Fibroblast of skin of right quadriceps (primary cell): ENCODE measurements at places on chromosomes 1 and 21.
A peak's percentile ranks its signal among the peaks of the same experiment; 100 is the strongest.

- peak; percentile 89 for DNase-seq
These were observed 246.3 kb upstream of the RAB4A start for GRCh38 chr1:229024528-229025130.

- DNase-seq = no peak
These were observed 166.9 kb upstream of the C1orf21 start for GRCh38 chr1:184219883-184220282.

DNA sequence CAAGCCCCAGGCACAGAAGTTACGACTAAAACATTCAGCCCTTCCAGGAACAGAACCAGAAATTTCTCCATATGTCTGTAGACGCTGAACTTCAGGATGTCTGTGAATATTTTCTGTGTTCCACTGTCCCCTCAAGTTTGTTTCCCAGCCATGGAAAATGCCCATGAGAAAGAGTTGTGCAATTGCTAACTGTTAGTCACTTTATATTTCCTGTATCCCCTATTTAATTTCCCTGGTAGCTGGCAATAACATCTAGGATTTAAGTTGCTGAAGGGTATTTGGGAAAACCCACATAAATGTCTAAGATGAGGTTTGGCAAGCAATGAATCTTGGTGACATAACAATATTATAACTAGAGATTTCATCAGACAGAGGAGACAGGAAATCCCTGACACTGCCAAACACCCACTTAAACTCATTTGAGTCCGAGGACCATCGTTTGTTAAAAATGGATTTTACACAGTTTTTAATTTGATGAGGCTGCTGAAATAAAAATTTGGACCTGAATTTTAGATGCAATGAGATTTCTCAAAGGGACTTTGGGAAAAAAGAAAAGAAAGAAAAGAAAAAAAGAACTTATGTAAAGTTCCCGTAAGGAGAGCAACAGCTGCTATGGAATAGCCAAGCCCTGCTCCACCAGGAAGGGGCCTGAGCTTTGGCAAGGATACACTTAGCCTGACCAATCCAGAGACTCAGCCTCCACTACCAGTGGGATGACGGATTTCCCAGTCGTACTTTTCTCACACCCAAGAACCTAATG lies 21.8 kb upstream of the ERRFI1 start:
- peak; percentile 95 for DNase-seq

DNA sequence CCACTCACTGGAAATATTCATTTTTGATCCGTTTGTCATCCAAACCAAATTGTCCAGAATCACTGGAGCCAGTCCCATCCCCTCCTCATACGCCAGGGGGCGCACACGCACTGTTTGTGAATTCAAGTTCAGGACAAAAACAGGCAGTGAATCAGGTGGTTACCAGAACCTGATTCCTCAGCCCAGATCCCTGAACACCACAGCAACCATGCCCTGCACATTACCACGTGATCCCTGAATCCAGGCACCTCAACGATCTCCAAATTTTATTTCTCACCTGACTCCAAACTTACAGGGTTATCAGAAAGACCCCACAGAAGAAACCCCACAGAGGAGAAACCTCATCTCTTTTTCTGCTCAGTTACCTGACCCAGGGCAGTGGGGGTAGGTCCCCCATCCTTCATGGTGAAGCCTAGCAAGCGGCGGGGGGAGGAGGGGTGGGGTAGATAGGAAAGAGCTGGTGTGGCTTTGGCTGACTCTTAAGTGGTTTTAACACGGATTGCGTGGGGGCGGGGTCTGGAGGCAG lies 1.4 kb upstream of the PTPRF start:
- DNase-seq = peak; percentile 87

DNA sequence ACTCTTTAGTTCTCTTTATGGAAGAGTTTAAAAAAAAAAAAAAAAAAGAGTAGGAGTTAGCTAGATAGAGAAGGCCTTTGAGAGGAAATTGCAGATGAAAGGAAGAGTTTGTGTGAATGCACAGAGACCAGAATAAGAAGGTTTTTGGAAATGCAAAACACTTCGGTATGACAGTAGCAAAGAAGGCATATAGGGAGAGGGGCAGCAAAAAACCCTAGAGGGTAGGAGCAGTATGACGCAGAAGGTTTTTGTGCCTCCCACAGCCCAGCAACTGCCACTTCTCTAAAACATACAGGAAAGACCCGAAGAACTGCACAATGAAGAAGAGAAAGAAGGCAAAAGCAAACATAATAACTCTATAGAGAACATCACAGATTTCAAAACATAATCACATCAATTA lies 84.3 kb downstream of the WDR64 start:
- no peak for DNase-seq

DNA sequence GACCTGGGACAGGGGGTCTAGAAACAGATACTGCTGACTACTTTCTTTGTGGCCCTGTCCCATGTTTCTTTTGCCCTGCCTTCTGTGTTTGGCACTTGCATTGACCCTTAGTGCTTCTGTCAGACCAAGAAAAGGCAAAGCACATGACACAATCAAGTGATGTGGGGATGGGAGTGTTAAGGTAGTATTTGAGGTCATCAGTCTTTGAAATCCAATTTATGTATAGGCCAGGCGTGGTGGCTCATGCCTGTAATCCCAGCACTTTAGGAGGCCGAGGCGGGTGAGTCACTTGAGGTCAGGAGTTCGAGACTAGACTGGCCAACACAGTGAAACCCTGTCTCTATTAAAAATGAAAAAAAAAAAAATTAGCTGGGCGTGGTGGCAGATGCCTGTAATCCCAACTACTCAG lies 26.0 kb downstream of the SERBP1 start:
- peak; percentile 12 for DNase-seq

DNA sequence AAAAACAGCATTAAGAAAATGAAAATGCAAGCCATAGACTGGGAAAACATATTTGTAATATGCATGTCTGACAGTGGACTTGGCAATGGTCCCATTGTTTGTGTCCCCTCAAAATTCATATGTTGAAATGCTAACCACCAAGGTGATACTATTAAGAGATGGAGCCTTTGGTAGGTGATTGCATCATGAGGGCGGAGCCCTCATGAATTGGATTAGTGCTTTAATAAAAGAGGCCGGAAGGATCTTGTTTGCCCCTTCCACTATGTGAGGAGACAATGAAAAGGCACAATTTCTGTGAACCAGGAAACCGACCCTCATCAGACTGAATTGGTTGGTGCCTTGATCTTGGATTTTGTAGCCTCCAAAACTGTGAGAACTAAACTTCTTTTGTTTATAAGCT lies 232.3 kb downstream of the GPR52 start:
- no peak for DNase-seq

- DNase-seq = peak; percentile 94
These were observed 29.7 kb downstream of the PBX1 start for GRCh38 chr1:164588516-164589341.

- no peak for DNase-seq
These were observed 9.0 kb downstream of the IFNAR2 start for GRCh38 chr21:33238565-33239255.

DNA sequence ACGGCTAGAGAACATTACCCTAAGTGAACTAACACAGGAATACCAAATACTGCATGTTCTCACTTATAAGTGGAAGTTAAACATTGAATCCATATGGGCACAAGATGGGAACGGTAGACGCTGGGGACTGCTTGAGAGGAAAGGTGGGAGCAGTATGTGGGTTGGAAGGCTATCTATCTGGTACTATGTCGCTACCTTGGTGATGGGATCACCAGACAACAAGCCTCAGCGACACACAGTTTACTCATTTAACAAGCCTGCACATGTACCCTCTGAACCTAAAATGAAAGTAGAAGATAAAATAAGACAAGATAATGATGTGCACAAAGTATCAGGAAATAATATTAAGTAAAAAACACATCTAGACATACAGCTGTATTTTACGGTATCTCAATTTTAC lies 819 bp downstream of the PYHIN1 start:
- DNase-seq = no peak

DNA sequence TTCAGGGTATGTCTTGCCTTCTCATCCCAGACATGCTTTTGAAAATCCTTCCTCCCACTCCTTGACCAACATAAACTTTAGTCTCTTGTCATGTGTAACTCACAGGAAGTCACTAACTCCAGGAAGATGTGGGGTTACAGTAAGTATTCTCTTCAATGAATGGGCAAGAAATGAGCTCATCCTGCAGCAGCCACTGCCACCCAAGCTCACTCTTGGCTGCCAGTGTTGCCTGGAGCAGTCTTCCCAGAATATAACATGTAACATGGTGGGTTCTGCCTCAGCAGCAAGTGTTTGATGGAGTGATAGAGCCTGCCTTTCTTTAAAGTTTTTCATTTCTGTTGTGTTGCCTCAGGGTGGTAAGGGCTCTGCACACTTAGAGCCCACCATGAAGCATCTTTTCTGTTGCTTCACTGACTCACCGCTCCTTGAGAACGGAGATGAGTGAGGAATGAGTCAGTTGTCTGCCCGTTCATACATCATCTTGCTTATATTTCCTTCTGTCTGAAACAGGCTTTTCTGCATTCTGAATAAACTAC lies 187.0 kb downstream of the TPR start:
- DNase-seq = peak; percentile 94

DNA sequence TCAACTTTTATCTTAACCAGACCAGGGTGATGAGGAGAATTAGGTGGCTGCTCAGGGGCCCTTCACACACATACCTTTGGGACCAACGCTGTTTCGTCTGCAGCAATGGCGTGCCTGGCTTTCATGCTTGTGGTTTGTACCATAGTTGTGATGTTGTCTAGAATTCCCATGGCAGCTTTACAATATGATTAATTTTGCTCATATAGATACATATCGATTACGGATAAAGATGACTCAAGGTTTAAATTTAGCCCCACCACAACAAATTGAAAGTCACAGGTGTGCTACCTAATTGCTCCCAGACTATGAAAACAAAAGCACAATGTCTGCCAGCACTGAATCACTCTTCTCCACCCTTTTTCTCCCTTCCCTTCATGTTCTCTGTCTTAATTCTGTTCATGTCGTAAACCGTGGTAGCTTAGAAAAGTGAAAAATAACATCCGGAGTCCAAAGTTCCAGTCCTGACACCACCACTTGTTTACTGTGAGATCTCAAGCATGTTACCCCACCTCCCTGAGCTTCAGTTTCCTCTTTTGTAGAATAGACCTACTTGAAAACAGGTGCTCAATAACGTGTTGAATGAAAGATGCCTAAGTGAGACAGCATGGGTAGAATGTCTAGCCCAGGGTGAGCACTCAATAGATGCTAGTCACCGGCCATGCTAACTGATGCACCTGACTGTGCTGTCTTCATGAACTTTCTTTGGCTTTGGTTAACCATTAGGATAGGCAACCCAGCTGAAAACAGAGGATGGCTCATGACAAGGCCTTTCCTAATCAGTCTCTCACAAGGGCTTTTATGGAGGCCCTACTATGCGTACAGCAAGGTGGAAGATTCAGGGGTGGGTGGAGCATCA lies 22.1 kb upstream of the JUN start:
- DNase-seq = no peak

DNA sequence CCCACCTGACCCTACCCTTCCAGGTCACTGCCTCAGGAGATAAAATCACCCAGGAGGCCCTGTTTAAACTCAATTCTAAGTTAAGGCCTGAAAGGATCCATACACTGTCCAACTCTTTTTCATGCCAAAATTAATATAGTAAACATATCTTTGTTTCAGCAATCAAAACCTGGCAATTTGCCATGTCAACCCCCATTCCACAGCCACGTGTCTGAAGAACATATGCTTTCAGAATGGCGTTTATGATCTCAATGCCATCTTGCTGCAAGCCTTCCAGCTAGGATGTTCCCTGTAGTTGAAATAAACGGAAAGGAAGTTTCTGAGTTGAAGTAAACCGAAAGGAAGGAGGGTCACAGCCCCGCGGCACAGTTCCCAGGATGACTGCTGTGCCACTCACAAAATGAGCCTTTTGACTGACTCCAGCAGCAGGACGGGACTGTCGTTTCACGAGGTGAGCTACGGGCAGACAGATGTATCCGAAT lies 472.0 kb downstream of the SMYD3 start:
- DNase-seq = peak; percentile 29

GRCh38 chr1:174322202-174322862 lies 125.4 kb upstream of the GPR52 start:
- no peak for DNase-seq

DNA sequence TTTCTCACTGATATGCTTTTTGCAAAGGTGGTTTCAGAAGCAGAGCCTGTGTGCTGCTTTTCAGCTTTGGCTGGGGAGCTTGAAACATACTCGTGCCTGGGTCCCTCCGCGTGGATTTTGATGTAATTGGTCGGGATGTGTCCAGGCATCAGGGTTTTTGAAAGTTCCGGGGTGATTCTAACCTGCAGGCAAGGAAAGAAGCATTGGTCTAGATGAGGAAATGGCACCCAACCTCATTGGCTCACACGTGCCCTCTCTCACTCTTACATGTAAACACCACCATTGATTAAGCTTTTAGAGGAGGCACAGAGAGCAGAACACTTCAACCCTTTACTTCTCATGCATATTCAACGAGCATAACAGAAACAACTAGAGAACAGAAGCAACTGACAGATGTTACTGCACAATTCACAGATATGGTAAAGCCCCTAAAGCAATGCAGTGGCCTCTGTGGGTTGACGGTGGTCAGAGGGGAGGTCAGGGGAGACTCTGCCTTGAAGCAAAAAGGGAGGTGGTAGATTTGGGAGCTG lies 112.1 kb downstream of the TLR5 start:
- DNase-seq = no peak

DNA sequence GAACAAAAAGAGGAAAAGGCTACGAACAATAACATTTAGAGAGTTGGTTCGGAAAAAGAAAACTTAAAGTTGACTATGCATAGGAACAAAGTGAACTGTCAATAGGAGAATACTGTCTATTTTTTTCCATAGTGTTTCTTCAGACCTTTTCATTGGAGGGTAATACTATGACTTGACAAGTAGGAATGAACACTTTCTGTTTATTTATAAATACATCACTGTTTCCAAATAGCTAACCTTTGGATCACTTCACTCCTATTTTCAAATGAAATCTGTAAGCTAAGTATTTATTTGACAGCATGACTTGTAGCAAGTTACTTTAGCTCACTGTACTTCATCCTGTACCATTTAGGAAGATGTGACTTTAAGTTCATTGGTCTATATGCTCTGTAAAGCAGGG lies 221.3 kb downstream of the COL24A1 start:
- DNase-seq = no peak

DNA sequence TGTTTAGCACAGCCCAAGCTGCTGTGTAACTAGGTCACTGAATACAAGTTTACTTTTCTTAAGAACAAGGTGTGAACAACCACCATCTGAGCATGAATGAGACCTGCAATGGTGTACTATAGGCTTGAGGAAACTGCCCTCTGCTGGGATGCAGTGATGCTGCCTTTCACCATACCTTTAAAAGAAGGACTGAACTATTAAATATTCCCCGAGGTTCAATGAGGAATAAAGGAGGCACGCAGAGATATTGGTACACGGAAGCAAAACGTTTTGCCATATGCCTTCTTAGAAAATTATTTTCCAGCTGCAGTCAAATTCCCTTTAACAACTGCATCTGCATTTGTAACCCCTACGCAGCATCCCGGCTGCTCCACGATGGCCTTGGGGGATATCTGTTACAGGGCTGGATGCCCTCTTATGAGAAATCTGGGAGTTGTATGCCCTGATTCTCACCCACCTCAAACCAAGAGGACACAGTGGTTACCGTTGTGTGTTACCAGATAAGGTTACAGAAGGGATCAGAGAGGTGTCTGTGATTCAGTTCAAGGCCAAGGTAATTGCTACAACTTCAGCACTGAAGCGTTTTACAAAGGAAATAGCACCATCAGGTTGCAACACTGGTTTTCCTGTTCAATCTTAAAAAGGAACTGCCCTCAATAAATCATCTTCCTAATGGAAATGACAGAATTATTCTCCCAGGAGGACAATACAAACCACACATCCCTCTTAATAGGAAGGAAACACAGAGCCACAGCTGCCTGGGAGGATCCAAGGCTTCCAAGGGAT lies 470.5 kb downstream of the LTN1 start:
- DNase-seq = peak; percentile 72

- DNase-seq = no peak
These were observed 9.6 kb upstream of the ADCY10 start for GRCh38 chr1:167923324-167924056.
